CD4-positive, alpha-beta T cell treated with Interleukin-15 for 1 hour (primary cell): ENCODE measurements at places on chromosomes 7 and 10.

GRCh38 chr7:156014201-156014600, 201.9 kb upstream of the SHH start:
- no peak for DNase-seq

- no peak for DNase-seq
Measured at GRCh38 chr7:13725591-13725990, 263.9 kb downstream of the ETV1 start.

GRCh38 chr7:114466917-114467316, 52.3 kb downstream of the FOXP2 start:
- DNase-seq, result no peak

DNA sequence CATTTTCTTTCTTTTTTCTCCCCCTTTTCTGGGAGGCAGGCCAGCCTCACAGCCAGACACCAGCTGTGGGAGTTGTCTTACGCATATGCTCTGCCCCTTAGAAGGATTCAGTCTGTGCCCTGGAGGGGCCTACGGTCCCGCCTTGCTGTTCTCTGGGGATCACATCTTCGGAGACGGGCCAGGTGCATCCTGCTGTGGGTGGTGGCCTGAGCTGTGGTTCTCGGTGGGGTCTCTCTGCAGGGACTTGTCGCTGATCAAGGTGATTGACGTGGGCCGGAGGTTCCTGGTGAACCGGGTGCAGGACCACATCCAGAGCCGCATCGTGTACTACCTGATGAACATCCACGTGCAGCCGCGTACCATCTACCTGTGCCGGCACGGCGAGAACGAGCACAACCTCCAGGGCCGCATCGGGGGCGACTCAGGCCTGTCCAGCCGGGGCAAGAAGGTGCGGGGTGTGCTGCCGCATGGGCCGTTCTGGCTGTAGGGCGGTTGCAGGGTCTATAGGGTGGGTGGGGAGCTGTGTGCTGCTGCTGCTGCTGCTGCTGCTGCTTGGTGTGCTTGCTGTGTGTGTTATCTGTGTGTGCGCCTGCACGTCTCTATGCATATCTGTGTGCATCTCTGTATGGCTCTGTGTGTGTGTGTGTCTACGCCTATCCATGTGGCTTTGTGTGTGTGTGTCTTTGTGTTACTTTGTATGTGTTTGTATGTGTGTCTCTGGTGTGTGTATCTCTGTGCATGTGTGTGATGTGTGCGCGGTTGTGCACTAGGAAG, 17.9 kb downstream of the PFKFB3 start:
- no peak for DNase-seq

DNA sequence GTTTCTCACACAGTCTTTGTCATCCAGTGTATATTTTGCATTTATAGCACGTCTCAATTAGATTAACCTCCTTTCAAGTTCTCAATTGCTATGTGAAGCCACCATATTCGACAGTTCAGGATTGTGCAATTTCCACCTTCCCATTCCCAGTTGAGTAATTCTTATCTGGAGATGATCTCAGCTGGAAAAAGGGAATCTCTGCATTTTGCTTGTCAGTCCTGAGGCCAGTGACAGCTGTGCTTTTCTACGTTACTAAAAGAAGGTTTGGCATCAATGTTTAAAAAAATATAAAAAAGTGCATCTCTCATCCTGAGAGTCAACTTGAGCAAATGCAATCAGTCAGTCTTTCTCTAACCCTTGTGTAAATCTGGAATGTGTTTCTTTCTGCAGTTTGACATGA, 247.7 kb downstream of the PRKG1 start:
- no peak for DNase-seq

- peak; percentile 57 for DNase-seq
Measured at GRCh38 chr7:150811-151221, 41.6 kb upstream of the FAM20C start.

GRCh38 chr7:9036080-9036479, 602.7 kb downstream of the NXPH1 start:
- DNase-seq, result no peak

- no peak for DNase-seq
Measured at GRCh38 chr7:117916309-117916708, 43.1 kb upstream of the CTTNBP2 start.

DNA sequence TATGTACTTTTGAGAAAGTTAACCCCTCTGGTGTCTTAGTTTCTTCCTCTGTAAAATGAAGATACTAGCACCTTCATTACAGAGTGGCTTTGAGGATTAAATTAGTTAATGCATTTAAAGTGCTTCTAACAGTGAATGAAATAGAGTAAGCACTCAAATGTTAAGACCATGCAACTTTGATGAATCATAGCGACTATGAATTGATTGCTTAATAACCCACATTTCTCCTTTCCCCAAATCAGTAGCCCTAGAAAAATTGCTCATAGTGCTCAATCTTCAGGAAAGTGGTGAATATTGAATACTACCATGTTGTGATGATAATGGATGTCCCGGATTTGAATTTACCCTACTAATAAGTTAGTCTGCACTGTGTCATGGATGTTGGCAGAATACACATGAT, 48.1 kb downstream of the CD36 start:
- no peak for DNase-seq

DNA sequence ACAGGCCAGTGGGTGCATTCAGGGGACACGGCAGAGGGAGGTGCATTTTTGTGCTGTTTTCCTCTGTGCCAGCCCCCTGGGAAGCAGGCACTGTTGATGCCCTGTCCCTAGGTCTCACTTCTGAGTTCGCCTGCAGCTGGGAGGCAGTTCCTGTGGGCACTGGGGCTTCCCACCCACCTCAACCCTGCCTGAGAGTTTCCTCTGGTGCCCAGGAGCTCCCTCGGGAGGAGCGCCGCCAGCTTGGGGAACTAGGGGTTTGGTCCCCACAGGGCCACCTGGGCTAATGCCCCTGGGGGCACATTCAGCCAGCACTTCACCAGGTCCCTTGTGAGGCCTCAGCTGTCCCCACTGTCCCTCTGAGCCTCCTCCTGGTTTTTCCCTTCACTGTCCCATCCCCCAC, 178.2 kb upstream of the RHEB start:
- no peak for DNase-seq

DNA sequence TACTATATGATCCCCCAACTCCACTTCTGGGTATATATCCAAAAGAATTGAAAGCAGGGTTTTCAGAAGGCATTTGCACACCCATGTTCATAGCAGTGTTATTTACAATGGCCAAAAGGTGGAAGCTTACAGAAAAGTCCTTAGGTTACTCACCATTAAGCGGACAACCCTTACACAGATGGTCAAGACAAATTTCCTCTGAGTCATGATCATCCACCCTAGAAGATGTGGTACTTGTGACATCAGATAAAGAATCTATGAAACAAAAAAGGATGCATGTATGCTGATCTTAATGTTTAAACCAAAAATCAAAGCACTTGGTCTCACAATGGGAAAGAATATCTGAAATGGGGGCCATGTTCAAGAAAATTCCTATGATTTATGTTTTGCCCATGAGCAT, 31.1 kb downstream of the ZC3HAV1 start:
- DNase-seq, result no peak

DNA sequence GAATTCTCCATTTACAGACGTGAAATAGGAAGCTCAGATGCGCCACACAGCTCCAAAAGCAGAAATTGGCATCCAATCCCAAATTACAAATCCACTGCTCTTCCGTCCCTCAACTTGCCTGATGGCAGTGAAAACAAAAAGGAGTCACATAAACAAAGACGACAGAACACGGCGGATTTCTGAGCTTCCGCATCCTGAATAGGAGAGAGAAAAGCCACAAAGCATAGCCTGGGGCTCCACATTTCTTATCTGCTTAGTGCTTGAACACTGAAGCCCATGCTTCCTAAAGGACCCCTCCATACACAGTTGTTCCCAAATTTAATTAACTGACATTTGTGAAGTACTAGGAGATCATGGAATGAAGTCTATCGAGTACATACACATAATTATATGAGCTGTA, 32.6 kb downstream of the BEND7 start:
- DNase-seq, result no peak

GRCh38 chr10:32141018-32141807, 85.0 kb upstream of the KIF5B start:
- no peak for DNase-seq

DNA sequence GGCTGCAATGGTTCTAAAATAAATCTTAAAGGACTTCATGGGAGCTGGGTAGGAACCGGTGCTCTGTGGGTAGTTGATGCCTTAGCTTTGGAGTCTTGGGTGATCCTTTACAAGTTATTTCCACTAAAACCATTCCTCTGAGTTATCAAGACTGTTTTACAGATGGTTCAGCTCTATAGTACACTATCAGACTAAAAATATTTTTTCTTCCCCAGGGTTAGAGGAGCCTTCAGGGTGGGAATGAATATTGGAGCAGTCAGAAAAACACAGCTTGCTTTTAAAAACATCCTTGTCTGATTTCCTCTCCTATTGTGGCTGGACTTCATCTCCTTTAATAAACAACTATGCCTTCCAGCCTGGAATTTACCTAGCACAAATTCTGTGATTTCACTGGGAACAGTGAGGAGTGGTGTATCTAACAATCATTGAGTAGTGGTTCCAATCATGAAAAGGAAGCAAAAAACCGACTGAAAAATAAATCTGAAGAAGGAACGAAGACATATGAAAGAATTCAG, 102.6 kb upstream of the AFAP1L2 start:
- no peak for DNase-seq

DNA sequence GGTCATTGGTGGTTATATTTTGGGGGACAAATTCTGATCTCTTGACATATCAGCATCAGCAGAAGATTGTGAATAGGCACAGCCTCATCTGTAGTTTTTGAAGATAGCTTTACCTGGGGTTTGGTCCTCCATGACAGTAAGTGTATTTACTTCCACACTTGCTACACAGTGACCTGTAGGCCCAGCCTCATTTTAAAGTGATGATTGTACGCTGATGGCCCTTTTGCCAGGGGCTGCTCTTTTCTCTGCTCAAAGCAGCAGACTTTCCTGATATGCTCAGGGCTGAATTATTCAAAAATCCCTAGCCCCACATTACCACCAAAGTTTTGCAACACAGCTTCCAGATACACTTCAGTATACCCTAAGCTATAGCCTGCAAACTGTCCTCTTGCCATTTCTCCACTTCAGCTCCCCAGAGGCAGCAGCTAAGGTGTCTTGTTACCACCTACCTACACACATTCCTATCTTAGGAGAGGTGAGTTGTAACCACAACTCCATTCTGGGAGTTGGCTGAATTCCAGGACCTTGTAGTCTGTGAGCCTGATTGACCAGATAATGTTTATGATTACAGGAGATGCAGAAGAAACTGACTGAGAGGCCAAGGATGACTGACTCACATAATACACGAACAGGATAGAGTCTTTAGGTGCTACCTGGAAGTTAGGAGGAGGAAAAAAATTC, 6.0 kb downstream of the ASB4 start:
- no peak for DNase-seq

DNA sequence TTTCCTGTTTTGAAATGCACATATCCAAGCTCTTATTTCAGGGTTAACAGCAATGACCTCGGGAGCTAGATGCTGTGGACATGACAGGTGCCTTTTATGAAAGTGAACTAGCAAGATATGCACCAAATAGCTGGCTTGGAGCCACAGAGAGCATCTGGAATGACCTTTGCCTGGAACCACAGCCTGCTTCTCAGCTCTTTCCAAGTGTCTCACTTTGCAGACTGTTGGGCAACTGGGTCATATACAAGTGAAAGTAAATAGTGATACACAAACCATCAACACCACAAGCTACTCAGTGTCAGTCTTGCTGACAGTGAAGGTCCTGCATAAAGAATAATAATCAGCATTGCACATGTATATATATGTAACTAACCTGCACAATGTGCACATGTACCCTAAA, 183.5 kb downstream of the RNF133 start:
- no peak for DNase-seq

DNA sequence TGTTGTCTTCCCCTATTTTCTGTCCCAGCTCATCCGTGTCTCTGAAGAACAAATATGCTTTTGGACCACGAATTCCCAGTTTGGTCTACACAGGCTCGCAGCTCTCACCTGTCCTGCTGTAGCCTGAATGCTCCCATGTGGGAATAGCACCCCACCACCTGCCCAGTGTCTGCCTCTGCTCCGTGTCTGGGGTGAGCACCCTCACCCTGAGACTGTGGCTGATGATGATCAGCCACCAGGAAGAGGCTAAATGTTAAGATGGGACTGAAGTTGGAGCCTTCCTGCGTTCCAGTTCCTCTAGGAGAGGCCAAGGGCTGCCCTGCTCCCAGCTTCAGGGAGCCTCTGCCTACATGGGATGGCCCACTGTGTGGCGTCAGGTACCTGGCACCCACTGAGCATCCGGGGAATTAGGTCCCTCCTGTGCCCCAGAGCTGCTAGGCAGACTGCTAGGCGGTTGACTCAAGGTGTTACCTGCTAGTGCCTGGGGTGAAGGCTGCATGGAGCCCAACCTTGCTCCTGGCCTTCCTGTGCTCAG, 3.7 kb downstream of the PGAM2 start:
- DNase-seq, result no peak

DNA sequence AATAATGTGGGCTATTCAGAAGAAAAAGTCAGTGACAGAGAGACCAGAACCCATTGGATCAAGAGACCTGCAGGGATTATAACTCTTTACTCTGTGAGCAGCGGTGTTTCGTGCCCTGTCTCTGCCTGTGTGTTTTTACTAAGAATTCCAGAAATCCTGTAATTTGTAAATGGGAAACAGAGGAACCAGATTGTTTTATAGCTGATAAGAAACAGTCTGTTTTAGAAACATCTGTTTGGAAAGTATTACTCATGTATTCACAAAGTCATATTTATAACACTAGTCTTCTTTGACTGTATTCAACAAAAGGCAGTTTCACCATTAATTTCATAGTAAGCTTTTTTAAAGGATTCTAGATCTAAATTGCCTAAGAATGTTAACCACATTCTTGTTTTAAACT, 30.0 kb upstream of the VDAC2 start:
- no peak for DNase-seq
